Pancreas (tissue), 10 donors: ENCODE measurements at places on chromosomes 11 and 22. TPM values are rescaled to one million over a fixed set of nuclear protein-coding genes. Genes with fewer than 3 reads are reported as not detected.

Gene CFAP300
- total RNA-seq: 0.90 TPM

Gene APOA4
- total RNA-seq: not detected

Gene ACR
- 0.40 TPM for total RNA-seq

Gene SEC14L6
- total RNA-seq: 0.51 TPM

Gene TMEM86A
- total RNA-seq: 2.7 TPM

DNA sequence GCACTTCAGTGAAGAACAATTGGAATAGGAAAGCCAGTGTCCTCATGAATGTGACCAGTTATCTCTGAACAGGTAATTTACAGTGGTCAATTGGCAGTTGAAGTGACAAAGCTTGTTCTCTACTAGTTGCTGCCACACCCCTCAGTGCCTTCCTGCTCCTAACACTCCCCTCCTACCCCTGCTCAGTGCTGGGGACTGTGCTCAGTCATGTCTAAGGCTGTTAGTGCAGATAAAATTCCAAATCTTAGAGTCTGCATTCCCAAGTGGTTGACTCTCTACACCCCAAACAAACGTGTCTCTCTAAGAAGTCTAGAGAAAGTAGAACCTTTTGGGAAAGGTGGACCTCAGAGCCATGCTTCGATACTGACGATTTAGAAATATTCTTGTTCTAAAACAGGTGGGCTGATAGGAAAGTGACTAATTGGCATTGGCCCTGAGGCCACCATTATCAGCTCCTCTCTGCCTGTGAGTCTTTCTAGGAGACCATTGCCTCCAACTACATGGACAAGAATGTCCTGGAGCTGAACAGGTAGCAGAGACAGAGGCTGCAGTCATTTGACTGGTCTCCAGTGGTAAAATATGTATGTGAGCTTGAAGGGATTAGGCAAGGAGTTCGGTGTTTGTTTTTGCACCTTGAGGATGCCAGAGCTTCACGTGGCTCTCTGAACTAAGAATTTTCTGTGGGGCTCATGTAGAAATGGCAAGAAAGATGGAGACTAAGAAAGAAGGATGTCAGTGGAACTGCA is 22.1 kb upstream of the NNMT start:
- DNase-seq: no peak

- DNase-seq: peak; percentile 74
Observed at GRCh38 chr11:128532016-128532571, 55.3 kb downstream of the ETS1 start.

DNA sequence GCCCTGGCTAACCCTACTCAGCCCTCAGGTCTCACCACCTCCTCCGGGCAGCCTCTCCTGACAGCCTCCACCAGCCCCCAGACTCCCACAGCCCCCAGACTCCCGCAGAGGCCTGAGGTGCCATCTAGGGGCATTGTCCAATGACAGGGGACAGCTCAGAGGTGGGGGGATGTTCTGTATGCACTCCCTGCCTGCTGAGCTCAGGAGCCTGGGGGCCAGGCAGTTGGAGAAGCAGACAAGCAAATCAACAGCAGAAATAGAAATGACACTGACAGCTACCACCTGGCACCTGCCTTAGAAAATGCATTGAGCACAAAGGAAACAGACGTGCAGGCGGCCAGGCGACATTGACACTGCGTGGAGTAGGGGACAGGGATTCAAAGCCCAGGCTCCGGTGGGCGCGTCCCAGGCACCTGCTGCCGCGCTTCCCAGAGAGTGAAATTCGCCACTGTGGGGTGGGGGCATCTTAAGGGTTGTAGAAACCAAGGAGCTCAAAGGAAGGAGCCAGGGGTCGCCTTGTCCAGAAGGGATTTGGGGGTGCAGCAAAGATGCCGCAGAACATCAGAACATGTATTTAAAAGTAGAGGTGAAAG is 22.5 kb upstream of the WNT7B start:
- no peak for DNase-seq

- DNase-seq: peak; percentile 40
Observed at GRCh38 chr11:9664276-9665171, 647 bp downstream of the SWAP70 start.

GRCh38 chr22:37205046-37205445 is 7.2 kb downstream of the SSTR3 start:
- no peak for DNase-seq

- no peak for DNase-seq
Observed at GRCh38 chr22:31611061-31611760, 50.8 kb downstream of the PISD start.

DNA sequence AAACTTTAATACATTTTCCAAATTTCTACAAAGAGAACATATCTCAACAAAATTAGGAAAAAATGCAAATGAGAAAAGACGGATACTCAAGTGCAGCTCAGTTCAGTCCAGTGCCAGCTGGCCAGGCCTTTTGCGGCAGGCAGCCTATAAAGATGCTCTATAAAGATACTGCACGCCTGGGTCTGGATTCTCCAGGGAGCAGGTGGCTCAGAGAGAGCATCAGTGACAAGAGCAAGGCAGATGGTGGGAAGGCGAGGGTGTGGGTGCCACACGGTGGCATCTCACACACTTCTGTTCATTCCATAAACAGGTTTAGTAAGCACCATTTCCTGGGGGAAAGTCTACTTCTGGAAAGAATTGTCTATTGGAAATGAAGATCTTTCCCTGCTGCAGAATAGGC is 18.1 kb upstream of the SCN3B start:
- DNase-seq: no peak

DNA sequence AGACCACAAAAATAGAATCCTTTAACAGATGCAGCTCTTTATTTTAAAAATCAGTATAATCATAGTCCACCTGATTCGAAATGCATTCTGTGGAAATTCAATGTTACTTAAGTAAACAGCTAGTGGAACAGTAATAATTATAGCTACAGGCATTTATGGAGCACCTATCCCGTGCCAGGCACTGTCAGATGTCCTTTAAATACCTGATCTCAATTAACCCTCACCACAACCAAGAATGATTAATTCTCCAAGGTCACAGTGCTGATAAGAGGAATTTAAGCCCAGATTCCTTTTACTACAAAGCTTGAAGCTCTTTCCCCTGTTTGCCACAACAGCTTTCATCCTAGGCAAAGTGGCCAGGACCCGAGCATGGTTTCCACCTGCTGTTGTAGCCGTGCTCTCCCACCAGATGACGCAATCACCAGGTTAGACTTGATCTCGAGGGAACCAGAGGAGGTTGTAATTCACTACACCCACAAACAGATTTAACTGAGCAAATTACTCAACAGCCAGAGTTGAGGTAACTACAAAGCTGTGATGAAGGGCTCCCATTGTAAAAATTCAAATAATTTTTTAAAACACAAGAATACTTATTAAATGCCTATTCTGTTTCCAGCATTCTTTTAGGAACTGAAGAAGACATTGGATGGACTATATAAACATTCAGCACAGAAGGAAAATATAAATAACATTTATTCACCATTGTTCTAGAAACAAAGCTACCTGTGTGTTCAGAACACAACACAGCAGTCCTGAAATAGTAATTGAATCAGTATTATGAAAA is 10.3 kb downstream of the PRDM10 start:
- DNase-seq: peak; percentile 74

DNA sequence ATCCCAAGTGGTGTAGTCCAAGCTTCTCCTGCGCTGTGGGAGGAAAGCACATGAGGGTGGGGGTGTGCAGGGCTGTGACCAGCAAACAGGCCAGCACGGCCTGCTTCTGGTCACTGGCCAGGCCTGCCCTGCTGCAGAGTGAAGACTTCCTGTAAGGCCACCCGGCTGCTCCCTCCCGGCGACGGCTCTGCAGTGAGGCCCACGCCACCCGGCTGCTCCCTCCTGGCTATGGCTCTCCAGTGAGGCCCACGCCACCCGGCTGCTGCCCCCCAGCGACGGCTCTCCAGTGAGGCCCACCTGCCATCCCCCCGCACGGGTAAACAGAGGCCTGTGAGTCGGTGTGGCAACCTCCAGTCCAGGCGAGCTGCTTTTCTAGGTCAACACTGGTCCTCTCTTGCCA is 31.4 kb upstream of the BRSK2 start:
- no peak for DNase-seq

DNA sequence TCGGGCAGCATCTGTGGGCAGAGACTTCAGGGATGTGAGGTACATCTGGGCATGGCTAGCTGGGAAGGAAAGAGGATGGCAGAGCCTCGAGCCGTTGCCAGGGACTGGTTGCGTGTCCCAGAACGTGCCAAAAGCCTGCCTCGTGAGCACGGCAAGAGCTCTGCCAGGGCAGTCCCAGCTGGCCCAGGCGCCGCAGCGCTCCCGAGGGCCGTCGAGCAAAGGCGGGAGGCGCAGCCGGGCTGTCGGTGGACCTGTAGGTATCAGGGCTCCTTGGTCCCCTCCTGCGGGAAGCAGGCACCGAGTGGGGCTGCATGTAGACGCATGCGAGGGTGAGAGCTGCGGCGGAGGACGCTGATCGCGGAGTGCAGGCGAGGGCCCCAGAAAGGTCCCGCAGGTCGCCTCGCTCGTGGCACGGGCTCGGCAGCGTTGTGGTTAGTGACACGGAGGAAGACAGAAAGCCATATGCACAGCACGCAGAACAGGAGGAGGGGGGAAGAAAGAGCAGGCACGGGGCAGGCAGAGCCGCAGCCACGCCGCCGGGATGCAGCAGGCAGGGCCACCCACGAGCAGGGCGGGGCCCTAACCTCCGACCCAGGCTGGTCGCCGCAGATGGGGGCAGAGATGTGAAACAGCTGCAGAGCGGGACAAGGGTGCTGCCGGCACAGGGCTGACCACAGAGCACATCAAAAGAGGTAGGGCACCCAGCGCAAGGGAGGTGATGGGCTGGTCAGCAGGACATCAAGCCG is 18.0 kb downstream of the LSP1 start:
- DNase-seq: peak; percentile 64

DNA sequence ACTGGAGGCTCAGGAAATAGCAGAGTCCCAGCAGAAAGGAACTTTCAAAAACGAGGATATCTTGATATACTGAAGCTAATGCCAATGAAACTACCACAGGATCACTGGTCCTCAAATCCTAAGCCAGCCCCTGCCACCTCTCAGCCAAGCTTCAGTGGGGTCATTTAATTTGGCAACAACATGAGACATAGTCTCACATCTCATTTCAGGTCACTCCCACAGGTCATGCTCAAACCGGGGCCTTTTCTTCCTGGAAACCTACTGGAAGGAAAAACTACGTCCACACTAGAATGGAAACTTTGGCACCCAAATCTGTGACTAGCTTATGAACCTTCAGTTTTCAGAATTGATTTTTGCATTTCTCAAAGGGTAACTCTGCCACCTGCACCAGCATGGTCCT is 61.9 kb upstream of the CYP2D6 start:
- no peak for DNase-seq

DNA sequence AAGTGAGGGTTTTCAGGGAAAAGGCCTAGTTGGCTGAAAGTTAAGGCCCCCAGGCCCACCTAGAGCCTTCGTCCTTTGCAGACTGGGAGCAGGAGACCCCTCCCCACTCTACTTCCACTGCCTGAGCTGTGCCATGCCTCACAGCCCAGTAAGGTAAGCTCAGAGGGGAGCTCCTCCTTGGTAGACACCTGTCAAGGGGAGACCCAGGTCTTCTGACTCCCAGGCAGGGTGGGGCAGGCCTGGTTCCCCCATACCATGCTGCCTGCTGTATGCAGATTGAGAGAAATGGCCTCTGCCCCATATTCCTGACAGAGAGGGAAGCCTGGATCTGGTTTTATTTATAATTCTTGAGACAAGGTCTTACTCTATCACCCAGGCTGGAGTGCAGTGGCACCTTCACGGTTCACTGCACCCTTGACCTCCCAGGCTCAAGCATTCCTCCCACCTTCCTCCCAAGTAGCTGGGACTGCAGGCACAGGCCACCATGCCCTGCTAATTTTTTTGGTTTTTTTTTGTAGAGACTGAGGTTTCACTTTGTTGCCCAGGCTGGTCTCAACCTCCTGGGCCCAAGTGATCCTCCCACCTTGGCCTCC is 697 bp downstream of the RAB36 start:
- no peak for DNase-seq

DNA sequence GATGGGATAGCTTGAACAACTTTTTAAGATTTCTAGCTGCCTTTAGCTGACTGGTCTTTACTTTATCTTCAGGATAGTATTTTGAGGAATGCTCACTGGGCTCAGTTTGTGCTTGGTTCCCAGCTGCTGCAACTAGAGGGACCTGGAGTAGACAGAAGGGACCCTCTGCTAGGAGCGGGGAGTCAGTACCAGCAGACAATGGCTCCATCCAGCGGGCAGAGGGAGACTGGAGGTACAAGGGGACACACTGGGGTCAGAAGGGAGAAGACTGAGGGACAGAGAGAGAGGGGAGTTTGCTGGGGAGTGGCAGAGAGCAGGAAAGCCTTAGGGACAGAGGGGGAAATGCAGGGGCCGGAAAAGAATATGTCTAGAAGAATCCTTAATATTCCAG is 22.0 kb upstream of the ACER3 start:
- no peak for DNase-seq

GRCh38 chr22:19535001-19535400 is 10.8 kb upstream of the CLDN5 start:
- DNase-seq: no peak

DNA sequence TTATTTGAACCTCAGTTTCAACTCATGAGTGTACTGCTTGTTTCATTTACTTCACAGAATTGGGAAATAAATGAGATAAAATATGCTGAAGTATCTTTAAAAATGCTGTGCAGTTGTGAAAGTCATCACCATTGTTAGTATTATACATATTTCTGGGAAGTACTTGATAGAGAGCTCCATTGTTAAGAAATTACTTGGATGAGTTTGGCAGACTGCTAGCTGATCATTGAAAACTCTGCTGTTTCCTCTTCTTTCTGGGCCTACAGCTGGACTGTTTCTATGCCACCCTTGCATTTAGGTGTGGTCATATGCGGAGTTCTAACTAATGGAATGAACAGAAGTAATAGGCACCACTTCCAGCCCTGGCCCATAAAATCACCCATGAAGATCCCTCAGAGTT is 10.0 kb downstream of the SIK2 start:
- no peak for DNase-seq

- no peak for DNase-seq
Observed at GRCh38 chr11:130177782-130178181, 18.2 kb downstream of the ST14 start.

GRCh38 chr11:70672991-70673653 is 274.8 kb downstream of the CTTN start:
- DNase-seq: no peak

GRCh38 chr11:71269603-71270511 is 17.5 kb upstream of the SHANK2 start:
- no peak for DNase-seq

DNA sequence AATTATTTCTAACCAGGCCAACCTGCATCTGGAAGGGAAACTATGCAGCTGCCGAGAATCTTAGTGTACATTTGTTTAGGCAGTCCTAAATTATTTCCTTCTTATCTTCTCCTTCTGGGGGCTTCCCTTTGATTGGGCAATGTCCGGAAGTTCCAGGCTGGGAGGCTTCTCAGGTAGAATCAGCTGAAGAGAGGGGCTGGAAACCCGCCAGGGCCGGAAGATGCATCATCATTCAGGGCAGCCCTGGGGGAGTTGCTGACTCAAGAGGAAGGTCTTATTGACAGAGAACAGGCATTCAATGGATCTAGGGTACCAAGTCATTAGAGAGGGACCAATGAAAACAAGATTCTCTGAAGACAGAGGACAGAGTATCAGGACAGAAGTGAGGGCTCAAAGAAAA is 150.7 kb downstream of the BLID start:
- DNase-seq: no peak
